AG09309 (cell line): ENCODE measurements at places on chromosomes 2 and 18.

DNA sequence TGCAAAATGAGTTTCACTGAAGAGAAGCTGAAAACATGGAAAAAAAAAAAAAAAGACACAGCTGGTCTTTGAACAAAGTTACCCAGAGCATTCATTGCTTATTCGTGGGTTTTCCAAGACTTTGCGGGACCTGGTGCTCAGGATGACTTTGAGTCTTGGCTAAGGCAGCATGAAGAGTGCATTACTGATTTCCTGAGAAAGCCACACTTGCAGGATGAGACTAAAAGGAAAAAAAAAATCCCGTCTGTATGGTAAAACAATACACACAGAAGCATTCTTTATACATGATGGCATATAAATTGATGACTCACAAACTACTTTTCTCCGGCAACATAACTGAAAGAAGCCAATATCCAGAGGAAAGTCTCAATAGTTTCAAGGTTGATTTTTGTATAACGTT is 195.4 kb downstream of the SPP2 start:
- no peak for DNase-seq

GRCh38 chr2:2320486-2321199 is 10.4 kb downstream of the MYT1L start:
- DNase-seq, result no peak

- no peak for DNase-seq
Observed at GRCh38 chr2:30410217-30410616, 36.8 kb upstream of the LCLAT1 start.

DNA sequence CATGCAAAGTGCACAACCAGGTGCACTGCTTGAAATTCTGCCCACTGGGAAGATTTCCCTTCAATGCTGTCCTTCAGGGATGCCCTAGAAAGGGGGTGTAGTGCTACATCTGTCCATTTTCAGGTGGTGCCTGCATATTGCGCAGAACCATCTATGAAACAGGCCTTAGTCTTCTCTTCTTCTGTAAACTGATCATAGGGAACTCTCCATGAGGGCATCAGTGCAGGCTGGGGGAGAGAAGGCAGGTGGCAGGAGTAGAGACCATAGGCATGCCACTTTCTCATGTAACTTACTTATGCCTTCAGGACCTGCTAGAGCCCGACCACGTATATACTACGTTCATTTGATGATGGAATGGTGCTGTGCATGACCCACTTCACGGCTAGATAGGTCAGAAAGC is 912.1 kb downstream of the SLC4A3 start:
- DNase-seq, result no peak

GRCh38 chr2:120831086-120831485 is 95.4 kb downstream of the GLI2 start:
- no peak for DNase-seq

GRCh38 chr18:58046794-58047555 is 2.9 kb downstream of the NEDD4L start:
- no peak for DNase-seq

DNA sequence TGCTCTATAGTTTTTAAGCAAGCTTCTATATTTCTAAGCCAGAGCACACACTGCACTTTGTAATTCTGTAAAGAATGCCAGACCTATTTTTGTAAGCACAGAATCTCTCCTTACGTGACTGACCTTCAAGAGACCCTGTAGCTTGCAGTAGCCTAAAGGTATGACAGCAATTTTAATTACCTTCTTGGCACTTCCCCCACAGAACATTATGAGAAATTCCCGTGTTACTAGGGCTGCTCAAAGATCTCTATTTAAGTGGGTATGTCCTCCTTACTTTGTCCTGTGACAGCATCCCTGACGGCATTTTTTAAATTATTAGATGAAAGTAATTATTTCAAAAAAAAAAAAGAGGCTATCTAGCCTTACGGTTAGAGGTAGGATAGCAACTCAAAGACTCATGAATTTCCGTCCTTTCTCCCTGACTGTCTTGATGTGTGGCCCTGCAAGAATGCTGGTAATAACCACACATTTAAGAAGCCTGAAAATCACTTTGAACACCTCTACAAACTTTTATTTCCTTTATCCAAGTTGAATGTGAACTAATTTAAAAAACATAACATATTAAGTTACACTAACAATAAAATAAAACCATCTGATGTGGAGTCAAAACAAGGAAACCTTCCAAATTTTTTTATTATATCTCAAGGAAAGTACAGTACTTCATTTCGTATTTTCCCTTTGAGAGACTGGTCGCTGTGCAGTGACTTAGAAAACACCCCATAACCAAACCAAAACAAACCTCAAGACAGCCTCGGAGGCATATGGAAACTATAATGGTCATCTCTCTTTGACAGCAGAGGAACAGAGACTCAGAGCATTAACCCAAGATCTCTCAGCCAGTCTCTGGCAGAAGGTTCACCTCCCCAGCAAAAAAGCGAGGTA is 54.9 kb downstream of the THUMPD2 start:
- no peak for DNase-seq

DNA sequence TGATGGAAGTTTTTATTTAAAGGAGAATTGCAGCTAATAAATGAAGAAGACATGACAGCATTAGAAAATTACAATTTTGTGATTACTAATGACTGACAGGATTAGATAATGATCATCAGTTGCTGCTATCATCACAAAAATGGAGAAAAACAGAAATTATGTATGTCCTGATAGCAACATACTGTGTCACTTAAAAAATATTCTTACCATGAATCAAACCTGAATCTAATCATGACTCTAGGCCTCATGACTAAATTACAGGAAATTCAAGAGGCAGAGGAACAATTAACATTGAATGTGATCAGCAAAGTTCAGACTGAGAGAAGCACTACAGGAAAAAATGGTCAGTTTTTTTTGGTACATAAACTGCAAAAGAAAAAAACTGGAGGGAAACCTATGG is 147.8 kb downstream of the PMAIP1 start:
- DNase-seq, result no peak

DNA sequence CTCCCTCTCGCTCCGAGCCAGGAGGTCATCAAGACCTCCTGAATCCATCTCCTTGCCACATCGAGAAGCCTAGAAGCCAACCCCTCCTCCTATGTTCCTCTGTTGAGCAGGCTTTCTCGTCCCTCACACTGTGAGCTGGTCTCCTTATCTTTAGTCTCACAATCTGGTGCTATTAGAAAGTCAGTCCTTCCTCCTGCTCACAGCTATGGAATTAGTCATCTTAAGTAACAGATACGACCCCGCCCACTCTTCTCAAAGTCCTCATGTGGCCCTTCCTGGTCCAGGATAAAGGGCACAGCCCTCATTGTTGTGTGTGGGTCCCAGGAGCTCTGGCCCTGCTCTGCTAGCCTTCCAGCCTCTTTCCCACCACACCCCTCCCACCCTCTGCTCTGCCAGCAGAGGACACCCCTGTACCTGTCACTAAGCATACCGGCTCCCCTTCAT is 41.4 kb upstream of the TRIB2 start:
- DNase-seq, result peak; percentile 8

- DNase-seq, result no peak
Observed at GRCh38 chr2:170375192-170375591, 197.2 kb downstream of the MYO3B start.

- no peak for DNase-seq
Observed at GRCh38 chr2:34652636-34653035, 1053.5 kb upstream of the FAM98A start.

- DNase-seq, result peak; percentile 76
Observed at GRCh38 chr2:234840336-234840735, 111.5 kb upstream of the SH3BP4 start.

DNA sequence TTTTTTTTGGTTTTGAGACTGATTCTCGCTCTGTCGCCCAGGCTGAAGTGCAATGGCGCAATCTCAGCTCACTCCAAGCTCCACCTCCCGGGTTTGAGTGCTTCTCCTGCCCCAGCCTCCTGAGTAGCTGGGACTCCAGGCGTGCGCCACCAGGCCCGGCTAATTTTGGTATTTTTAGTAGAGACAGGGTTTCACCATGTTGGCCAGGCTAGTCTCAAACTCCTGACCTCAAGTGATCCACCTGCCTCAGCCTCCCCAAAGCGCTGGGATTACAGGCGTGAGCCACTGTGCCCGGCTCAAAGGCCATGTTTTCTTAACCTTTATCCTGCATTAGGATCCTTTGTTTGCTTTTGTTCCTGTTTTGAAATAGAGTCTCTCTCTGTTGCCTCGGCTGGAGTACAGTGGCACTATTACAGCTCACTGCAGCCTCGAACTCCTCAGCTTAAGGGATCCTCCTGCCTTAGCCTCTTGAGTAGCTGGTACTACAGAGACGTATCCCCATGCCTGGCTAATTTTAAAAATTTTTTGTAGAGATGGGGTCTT is 41.0 kb downstream of the NPC1 start:
- no peak for DNase-seq

- no peak for DNase-seq
Observed at GRCh38 chr2:29549069-29549380, 372.4 kb downstream of the ALK start.

DNA sequence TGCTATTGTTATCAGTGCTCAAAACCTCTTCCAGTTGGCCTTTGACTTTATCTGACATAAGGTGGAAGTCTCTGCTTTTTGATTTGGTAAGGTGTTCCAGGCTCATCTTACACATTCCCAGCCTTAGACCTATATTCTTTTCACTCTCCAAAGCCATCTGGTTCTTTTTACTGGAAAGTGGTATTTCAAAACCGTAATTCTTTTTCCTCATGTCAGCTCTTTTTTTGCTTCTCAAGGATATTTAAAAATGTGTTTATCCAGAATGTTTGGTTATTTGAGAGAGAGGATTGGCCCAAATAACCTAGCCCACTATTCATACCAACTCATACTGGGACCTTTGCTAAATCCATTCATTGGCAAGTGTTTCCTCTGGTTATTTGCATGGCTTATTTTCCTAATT is 411.2 kb upstream of the PIK3C3 start:
- DNase-seq, result no peak

GRCh38 chr18:41719808-41720207 is 235.2 kb upstream of the PIK3C3 start:
- no peak for DNase-seq

DNA sequence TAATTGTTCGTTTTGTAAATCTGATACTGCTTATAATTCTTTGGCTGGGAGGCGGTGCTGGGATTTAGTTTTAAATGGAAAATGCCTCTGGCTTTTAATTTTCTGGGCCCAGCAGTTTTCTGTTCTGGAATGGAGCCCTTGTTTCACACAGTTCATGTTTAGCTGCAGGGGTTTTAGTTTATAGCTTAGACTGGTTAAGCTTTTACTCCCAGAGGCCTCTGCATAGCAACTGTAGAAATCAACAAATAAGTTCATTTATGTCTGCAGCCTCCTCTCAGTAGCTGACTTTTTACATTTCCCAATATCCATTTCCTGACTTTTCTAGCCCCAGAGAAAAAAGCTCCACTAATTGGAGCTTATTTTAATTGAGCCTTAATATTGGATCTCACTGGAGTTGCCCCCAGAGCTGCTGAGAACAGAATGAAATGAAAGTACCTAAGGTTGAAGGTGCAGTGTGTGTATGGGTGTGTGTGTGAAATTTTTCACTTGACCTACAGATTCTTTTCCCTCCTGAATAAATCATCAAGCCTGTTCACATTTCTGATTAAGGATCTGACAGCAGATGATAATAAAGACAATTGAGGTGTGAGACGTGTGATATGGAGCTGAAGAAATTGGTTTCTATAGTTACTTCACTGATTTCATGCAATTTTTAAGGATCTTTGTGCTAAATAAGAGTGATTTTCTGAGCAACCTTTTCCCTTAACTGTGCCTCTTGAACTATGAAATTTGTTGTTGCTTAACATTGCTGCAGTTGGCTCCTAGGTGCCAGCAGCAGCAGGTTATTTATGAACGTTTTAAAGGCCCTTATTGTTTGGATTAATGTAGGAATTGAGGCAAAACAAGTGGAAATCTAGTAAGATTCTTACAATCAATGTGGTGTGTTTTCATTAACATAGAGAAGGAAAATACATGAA is 109.6 kb downstream of the TAF4B start:
- DNase-seq, result peak; percentile 23

DNA sequence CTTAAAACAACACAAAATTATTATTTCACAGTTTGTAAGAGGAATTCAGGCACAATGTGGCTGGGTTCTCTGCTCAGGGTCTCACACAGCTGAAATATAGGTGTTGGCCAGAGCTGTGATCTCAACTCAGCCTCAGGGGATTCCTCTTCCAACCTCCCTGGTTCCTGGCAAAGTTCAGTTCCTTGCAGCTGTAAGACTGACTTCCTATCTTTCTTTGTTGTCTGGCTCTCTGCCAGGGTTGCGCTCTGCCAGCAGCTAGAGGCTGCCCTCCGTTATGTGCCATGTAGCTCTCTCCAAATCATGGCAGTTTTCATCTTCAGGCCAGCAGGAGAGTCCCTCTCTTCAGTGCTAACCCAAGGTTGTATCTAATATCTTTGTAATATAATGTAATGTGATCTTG is 272.5 kb upstream of the KCNJ3 start:
- no peak for DNase-seq

- DNase-seq, result no peak
Observed at GRCh38 chr2:216183462-216183861, 74.3 kb downstream of the XRCC5 start.

- no peak for DNase-seq
Observed at GRCh38 chr2:22329211-22330154, 1055.5 kb upstream of the KLHL29 start.

- DNase-seq, result no peak
Observed at GRCh38 chr18:51321696-51322095, 124.2 kb upstream of the MEX3C start.

- DNase-seq, result no peak
Observed at GRCh38 chr2:3637311-3637675, 20.7 kb upstream of the ALLC start.

DNA sequence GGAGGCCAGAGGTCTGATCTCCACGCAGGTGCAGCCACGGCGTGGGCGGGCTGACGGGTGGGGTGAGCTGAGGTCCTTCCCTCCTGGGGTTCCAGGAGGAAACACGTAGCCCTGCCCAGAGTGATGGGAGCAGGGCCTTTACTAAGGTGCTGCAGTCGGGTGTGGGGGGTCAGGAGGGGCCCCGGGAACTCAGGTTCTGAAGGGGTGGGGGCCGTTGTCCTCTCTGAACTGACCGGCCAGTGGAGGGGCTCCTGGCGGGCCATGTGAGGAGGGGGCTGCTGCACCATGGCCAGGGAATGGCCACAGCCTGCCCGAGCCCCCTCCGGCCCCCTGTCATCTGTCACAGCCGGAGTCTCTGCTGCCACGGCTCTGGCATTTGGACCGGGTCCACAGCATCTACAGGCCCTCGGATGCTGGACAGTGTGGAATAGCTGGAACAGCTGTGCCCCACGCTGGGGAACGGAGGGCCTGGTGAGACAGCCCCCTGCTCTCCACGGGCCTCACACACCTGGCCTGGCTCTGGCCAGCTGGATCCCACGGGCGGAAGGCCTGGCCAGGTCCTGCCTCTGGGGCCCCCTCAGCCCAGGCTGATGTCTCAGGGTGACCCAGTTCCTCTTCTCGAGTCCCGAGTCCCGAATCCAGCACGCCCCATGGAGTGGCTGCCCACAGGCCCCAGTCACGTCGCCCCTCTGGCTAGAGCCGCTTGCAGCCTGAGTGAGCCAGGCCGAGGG is 145.6 kb upstream of the GPC1 start:
- DNase-seq, result no peak
